ENCODE measurements at places on chromosomes 2 and 18. TPM values are rescaled to one million over a fixed set of nuclear protein-coding genes. Genes with fewer than 3 reads are reported as not detected.

GRCh38 chr2:208406474-208407451 lies at the start of gene PTH2R:
TSS of gene PTH2R (plus strand) at chr2:208406792. CDS start at chr2:208407044, 252 bp downstream.
- peak; percentile 2 for DNase-seq

DNA sequence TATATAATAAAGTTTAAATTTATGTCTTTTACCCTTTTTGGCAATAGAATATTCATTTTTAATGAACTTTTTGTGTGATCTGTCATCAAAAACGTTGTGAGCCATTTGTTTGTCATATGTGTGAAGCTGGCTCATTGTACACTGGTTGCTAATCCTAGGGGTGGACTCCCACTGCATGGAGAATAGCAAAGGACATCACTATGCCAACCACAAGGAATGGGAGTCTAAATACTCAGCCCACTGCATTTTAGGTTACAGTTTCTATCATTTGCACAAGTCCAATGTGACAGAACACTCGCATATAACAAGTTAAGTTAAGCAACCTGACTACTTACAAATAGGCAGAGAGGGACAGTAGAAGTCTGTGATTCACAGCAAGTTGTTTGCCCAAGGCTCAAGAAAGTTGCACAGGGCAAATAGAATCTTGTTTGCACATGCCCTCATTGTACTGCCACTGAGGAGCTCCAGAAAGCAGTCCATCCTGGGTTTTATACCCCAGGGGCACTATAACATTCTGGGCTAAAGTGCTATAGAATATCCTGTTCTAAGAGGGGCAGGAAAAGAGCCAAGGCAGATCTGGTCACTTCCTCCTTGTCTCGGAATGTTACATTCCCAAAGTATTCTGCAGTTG lies 545.9 kb upstream of the GCFC2 start:
- no peak for DNase-seq

Gene SGPP2
- total RNA-seq: 0.20 TPM

Gene HOXD12
- total RNA-seq: not detected

Gene SCYGR8
- total RNA-seq: not detected

- peak; percentile 35 for DNase-seq
Observed at GRCh38 chr2:150625303-150625702, 137.8 kb upstream of the RND3 start.

Gene MROH2A
- not detected for total RNA-seq

DNA sequence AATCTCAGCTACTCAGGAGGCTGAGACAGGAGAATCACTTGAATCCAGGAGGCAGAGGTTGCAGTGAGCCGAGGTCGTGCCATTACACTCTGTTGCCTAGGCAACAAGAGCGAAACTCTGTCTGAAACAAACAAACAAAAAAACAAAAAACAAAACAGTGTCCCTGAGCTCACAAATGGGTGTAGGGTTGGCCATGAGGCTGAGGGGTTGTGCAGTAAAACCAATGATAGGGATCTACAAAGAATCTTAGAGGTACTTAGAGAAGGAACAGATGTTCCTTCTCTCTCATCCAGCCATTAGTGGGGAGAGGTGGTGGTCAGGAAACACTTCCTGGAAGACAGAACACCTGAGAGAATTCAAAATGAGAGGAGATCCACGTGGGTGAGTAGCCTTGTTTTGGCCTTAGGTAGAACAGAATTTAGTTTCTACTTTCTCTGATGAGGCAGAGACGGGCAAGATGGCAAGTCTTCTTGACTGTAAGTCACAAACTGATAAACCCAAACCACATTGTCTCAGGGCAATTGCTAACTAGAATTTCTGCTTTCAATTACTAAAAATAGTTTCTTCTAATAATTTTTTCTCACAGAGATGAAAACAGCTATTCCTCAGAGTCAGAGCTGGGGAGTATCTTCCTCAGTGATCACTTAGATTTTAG lies 61.5 kb upstream of the PPM1B start:
- no peak for DNase-seq

- no peak for DNase-seq
Observed at GRCh38 chr2:110198016-110198415, 6.8 kb downstream of the NPHP1 start.

Gene KCTD1
- total RNA-seq: 27.0 TPM

GRCh38 chr18:74290794-74291471 lies 830 bp downstream of the CYB5A start:
- DNase-seq: no peak

Gene BOLL
- total RNA-seq: not detected

Gene RFX8
- total RNA-seq: not detected

Gene NRP2
- total RNA-seq: 76.7 TPM

DNA sequence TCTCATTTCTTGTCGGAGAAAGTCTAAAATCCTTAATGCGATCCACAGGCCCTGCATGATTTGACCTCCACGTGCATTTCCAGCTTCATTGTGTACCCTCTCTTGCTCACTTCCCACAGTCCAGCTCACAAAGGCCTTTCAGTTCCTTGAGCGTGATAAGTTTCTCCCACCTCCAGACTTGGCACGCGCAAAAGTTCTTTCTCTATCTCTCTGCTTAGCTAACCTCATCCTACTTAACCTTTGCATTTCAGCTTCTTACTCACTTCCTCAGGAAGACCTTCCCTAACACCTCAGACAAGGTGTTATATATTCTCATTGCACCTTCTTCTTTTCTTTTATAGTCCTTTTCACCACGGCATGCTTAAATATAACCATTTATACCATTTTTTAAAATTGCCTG lies 124.8 kb upstream of the XPO1 start:
- DNase-seq: no peak

Gene METTL21A
- total RNA-seq: 16.1 TPM

- DNase-seq: no peak
Observed at GRCh38 chr2:25363733-25364132, 22.0 kb upstream of the DNMT3A start.

Gene THSD7B
- total RNA-seq: 0.14 TPM

Gene MC2R
- not detected for total RNA-seq

DNA sequence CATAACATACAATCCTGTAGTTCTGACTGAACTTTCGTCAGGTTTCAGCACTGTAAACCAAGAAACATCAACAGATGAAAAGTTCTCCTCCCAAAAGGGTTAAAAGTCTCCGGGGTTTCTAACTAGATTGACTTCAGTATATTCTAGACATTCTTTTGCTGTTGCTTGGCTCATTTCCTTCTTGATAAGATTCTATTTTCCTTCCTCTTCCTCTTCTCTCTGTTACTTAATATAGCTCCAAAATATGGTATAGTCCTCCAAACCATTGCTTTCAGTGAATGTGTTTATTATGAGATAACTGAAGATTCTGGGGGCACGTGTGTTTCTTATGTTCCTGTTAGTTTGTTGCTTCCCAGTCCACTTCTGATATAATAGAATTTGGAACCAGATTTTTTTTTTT lies 46.4 kb upstream of the MAP4K3 start:
- no peak for DNase-seq

Measured in astrocyte (in vitro differentiated cells and primary cell).